Common myeloid progenitor, CD34-positive (primary cell): ENCODE measurements at places on chromosomes 16 and 17.
A peak's percentile ranks its signal among the peaks of the same experiment; 100 is the strongest.

GRCh38 chr17:28345419-28346198 is 10.0 kb downstream of the TNFAIP1 start:
- no peak for DNase-seq

DNA sequence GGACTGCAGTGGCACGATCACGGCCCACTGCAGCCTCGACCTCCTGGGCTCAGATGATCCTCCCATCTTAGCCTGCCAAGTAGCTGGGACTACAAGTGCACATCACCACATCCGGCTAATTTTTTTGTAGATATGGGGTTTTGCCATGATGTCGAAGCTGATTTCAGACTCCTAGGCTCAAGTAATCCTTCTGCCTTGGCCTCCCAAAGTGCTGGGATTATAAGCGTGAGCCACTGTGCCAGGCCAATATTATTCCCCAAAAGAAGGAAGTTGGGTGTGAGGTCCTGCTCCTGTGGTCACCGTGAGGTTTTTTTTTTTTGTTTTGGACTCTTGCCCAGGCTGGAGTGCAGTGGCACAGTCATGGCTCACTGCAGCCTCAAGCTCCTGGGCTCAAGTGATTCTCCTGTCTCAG is 1.5 kb downstream of the AMZ2 start:
- DNase-seq: peak; percentile 72

DNA sequence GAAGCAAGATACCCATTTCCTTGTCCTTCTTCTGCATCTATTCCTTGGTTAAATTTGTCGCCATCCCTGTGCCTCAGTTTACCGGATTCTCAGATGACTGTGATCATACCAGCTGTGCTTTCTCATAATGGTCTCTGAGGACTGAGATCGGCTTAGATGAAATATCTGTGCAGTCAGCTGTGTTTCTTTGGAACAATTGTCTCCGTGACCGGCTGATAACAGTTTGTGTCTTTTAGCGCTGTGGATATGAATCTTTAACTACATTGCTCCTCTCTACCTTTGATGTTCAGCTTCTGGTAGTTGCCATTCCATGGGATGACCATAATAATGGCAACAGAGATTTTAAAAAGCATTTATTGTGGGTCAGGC is 473 bp downstream of the FTO start:
- DNase-seq: no peak

GRCh38 chr16:19238406-19238805 is 47.1 kb upstream of the CLEC19A start:
- DNase-seq: no peak

- no peak for DNase-seq
Observed at GRCh38 chr17:182050-182751, 751 bp upstream of the DOC2B start.

GRCh38 chr17:38978180-38978579 is 11.0 kb upstream of the FBXO47 start:
- DNase-seq: no peak

GRCh38 chr17:53560953-53561352 is 261.8 kb upstream of the KIF2B start:
- DNase-seq: no peak

DNA sequence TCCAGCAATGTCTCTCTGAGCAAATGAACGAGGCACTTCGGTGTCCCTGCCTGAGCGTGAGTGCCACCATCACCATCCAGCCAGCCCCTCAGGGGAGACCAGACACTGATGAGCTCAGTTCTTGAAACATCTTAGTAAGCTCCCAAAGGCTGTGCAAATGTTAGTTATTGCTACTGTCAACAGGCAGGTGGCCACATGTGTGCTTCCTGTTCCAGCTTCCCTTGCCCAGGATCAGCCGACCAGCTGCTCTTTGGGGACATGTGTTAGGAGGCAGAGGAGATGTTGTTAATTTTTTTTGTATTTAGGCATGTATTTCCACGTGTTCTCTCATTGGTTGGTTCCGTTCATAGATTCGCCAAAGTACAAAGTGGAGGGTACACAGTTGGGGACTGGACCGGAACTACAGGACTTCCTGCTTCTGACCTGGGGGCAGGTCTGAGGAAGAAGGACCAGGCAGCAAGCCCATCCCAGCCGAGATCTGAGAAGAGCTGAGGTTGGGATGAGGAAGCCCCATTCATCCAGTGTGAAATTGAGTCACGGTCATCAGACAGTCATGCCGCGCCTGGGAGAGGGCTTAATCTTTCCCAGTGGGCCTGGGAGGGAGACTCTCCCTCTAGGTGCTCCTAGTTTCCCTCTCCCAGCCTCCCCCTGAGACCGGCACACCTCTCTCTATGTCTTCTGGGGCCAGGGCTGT is 3.8 kb downstream of the TTYH2 start:
- DNase-seq: no peak

DNA sequence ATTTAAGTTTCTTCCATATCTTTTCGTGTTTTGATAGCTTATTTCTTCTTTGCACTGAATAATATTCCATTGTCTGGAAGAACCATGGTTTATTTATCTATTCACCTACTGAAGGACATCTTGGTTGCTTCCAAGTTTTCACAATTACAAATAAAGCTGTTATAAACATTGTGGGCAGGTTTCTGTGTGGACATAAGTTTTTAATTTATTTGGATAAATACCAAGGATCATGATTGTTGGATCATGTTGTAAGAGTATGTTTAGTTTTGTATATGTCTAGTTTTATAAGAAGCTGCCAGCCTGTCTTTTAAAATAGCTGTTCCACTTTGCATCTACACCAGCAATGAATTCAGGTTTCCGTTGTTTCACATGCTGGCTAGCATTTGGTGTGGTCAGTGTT is 339.4 kb downstream of the CDH11 start:
- no peak for DNase-seq

DNA sequence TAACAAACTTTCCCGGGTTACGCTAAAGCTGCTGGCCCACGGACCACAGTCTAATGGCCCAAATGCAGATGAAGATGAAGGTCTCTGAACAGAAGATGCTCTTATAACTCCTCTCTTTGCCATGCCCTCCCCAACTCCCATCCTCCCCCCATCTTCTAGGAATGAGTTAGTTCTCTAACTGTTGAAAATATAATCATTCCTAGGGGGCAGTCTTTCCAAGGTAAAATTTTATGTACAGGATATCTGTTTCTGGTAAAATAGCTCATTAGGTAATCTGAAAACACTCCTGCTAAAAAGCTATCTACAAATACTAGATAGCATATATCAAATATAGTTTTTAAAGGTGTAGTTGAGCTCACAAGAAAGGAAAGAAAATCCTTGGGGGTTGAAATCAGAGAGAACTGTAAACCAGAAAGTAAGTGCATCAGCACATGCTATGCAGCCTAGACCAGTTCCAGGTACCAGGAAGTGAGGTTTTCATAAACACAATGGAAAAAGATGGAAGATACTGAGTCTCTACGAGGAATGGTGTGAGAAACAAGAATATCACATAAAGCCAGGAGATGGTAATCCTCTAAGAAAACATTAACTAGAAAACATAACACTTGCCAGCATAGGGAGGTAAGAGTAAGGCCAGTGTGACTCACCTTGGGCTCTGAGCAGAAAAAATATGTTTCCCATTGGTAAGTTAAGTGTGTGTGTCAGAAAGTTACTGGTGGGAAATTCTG is 38.1 kb downstream of the CMC2 start:
- DNase-seq: no peak

DNA sequence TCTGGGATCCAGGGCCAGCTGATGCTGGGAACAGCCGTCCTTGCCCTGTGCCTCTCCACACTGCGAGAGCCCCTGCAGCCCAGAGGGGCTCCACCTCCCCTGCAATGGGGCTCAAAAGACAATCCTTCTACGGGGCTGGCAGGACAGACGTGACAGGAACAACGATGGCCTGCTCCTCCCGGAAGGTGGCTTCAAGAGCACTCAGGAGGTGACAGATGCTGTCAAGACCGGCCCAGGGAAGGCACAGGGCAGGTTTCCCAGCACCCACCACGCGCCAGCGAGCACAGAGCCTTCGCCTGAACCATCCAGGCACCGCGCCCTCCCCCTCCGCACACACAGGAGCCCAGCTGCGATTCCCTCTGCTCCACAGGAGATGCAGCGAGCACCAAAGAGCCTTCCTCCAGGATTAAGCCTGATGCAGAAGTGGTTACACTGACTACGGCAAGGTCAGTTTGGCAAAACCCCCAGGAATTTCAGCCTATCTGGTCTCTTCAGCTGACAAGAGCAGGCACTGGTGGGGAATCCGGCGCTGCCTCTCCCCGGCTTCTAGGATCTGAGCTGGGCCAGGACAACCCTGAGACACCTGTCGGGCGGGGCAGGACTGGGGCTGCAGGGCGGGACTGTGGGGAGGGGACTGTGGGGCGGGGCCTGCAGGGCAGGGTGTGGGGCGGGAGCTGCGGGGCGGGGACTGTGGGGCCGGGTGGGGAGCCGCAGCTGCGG is 103.4 kb downstream of the ZNF778 start:
- no peak for DNase-seq

GRCh38 chr17:78985395-78985794 is 5.7 kb upstream of the LGALS3BP start:
- DNase-seq: no peak

DNA sequence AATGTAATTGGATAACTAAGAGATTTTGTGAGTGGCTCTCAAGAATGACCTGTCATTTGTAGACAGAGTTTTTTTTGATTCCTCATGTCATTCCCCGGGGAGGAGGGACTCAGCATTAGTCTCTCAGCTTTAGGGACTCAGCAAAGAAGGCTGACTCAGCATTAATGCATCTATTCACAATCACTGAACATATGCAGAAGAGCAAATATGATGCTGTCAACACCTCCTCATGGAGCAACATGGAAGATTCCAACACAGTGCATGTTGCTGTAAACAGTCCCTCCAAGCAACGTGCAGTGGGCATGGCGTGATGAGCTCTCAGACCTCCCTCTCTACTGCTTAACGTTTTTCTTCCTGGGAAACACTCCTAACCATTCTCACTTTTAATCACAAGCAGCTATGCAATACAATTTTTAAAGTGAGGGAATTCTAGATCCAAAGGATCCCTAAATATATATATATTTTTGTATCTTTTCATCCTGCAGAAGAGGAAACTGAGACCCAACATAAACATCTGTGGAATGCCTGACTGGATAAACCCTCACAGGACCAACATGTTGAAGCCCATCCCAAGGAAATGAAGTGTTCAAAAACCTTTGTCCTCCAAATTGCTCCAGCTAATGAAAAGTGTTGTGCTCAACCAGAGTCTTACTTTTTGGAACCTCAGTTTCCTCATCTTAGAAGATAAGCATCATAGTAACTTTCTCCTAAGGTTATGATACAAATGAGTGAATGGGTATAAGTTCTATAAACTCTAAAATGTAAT is 38.9 kb downstream of the TMEM100 start:
- no peak for DNase-seq

DNA sequence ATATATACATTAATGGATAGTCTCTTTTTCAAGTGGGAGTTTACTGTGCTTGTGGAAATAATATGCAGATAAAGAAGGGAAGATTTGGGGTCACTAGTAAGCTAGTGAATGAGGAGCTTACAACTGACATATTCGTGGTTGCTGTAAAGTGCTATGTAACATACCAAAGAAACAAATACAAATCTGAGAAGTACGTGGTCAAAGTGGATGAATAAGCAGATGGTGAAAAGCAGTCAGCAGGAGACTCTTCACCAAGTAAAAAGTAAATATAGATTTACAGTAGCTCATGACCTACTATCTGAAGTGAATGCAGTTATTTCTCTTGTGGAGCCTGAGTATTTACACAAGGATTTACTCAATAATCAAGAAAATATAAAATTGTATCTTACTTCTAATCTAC is 136.6 kb upstream of the ELAC2 start:
- no peak for DNase-seq

DNA sequence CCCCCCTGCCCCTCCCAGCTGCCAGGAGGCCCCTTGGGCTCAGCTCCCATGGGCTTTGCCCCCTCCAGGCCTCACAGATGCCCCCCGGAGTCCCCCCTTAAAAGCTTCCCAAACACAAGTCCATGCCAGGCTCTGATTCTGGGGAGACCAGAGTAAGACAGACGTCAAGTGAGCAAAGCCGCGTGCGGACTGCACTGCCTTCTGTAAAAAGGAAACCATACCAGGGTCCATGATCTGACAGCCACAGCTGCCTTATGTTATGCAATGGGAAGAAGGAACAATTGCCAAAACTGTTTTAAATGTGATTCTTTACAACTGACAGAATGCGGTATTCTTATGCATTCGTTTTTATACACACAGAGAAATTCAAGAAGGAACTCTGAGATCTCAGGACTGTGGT is 17.9 kb upstream of the HEXD start:
- peak; percentile 55 for DNase-seq

DNA sequence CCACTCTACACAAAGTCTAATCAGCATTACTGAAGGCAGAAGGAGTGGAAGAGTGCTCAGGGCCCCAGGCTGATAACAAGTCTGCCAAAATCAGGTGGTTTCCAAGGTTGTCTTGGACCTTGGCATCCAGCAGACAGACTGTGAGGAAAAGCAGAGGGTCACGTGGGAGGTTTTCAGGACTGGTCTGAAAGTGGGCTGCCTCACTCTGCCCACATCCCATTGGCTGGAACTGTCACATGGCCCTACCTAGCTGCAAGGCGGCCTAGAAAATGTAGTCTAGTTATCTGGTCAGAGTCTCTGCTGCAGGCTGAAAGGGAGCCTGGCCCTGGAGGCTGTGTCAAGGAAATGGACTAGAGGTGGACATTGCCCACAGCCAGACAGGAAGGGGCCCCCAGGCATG is 310.7 kb upstream of the ASIC2 start:
- DNase-seq: no peak

DNA sequence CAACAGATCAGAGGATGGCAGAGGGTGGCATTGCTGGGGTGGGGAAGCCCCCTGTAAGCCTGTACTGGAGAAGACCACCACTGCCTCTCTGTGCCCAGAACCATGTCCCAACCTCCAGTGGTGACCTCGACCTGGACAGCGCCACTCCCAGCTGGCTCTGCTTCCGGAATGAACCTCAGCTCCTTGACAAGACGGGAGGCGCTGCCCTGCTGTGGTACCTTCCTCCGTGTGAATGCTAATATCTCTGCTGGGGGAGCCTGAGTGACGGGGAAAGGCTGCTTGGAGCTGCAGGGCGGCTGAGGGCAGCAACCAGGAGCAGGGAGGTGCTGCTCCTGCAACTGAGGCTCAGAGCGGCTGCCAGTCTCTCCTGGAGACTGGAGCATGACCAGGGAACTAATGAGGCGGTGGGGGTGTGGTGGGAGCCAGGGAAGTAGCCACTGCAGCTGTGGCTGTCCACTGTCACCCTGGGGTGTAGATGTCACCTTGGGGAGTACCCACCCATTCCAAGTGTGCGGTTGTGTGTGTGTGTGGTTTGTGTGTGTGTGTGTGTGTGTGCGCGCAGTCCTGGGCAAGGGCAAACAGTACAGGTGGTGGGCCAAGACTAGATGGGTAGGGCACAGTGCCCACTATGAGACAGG is 6.2 kb downstream of the PRCD start:
- no peak for DNase-seq

GRCh38 chr16:23679274-23679985 is 741 bp downstream of the PLK1 start:
- peak; percentile 72 for DNase-seq

GRCh38 chr16:25841761-25842160 is 150.0 kb downstream of the HS3ST4 start:
- no peak for DNase-seq

- no peak for DNase-seq
Observed at GRCh38 chr16:27452569-27453493, 50.9 kb downstream of the IL21R start.
